Uterus (tissue), 4 donors: ENCODE measurements at places on chromosomes 1 and 21.

- no peak for DNase-seq
These were observed 144.0 kb upstream of the KCND3 start for GRCh38 chr1:112133487-112133886.

DNA sequence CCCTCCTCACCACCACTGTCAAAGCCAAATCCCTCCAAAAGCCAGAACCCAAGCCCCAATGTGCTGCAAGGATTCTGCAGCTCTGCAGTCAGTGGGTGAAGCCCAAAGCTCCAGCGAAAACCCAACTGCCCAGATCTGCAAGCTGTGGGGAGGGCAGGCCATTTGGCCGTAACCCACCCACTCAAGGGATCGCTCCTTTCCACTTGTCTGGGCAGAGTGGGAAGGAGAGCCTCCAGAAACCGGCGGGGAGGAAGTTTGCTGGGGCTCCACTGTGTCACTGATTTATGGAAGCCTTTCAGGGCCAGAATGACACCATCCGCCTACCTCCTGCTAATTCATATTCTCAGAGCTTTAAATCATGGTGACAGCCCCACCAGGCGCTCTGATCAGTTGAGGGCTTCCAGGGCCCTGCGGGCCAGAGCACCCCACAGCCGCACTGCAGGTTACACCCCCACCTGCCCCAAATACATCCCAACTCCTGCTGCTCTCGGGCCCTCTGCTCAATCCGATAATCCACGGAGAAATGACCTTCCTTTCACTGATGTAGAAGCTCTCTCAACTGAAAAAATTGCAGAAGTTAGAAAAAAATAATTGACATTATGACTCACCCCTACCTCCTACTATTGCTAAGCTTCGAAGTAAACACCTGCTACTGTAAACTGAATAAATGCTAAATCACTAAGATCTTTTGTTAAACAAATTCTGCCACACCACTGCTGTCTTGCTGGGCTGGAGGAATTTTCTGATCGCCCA, 40.6 kb upstream of the RAB4A start:
- DNase-seq, result no peak

- no peak for DNase-seq
These were observed 117.9 kb downstream of the PRDM2 start for GRCh38 chr1:13817906-13818305.

- DNase-seq, result no peak
These were observed 65.0 kb downstream of the KIRREL1 start for GRCh38 chr1:158058237-158058985.

DNA sequence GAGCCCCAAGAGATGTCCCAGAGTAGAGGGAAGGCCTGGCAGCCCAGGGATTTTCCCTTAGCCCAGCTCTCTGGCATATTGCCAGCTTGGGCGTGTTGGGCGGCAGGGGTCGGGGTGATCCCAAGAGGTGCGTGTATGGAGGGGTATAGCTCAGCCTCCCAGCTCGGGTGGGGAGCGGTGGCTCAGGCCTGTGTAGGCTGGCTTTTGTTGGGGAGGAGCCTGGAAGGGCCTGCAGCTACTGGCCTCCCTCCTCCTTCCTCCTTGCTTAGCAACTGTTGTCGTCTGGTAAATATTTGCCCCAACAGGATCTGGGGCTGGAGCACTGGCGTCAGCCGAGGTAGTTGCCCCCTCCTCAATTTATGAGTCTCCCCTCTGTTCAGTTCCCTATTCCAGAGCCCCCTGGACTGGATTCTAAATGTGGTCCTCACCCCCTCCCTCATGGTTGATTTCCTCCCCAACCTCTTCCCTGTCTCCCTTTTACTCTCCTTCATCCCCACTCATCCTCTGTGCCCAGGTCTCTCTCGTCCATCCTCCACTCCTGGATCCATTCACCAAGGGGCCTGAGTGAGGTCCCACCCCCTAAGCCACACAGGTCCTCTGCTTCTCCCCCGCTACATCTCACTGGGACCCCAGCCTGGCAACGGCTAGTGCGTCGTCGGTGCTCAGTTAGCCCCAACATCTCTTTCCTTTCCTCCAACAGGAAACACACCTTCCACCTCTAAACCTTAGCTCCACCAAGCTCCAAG, 10.3 kb upstream of the LMNA start:
- peak; percentile 88 for DNase-seq
